ENCODE measurements at places on chromosomes 3 and 15.

GRCh38 chr3:52292247-52293065 is 4.8 kb downstream of the GLYCTK start:
- no peak overlapping the region for H3K27ac ChIP-seq
- no peak for DNase-seq
- H3K4me1 ChIP-seq: peaks cover 59% of the 10 kb centered on the region
- peaks cover 53% of the 10 kb centered on the region for H3K36me3 ChIP-seq
- H3K27me3 ChIP-seq: no peaks in the 10 kb centered on the region

GRCh38 chr3:111666041-111666735 is 71.0 kb upstream of the ZBED2 start:
- H3K4me1 ChIP-seq: no peaks in the 10 kb centered on the region
- no peaks in the 10 kb centered on the region for H3K27me3 ChIP-seq
- H3K36me3 ChIP-seq: no peaks in the 10 kb centered on the region
- no peak overlapping the region for H3K4me3 ChIP-seq

DNA sequence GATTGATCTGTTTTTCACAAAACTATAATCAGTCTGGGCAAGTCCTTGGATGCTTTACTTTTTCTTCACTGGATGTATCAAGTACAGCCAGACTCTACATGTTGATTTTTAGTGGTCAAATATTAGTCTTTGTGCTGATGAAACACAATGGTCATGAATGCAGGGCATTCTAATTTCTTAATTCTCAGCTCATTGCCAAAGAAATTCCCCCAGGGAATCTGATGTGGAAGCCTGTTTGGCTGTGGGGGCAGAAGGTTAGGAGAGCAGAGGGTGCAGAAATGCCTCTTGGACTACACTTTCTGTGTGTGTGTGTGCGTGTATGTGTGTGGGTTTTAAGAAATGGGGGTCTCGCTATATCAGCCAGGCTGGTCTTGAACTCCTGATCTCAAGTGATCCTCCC is 48.7 kb upstream of the HACD2 start:
- no peaks in the 10 kb centered on the region for H3K27me3 ChIP-seq
- H3K27ac ChIP-seq: no peak overlapping the region
- H3K36me3 ChIP-seq: peaks cover 30% of the 10 kb centered on the region
- H3K4me3 ChIP-seq: no peak overlapping the region
- no peak for DNase-seq

GRCh38 chr3:59660376-59660775 is 610.6 kb upstream of the CFAP20DC start:
- H3K4me1 ChIP-seq: no peaks in the 10 kb centered on the region
- no peaks in the 10 kb centered on the region for H3K27me3 ChIP-seq
- DNase-seq: no peak
- no peaks in the 10 kb centered on the region for H3K36me3 ChIP-seq

- H3K4me3 ChIP-seq: no peak overlapping the region
- H3K4me1 ChIP-seq: no peaks in the 10 kb centered on the region
- no peak overlapping the region for H3K27ac ChIP-seq
- DNase-seq: no peak
- H3K27me3 ChIP-seq: no peaks in the 10 kb centered on the region
- peaks cover 6% of the 10 kb centered on the region for H3K36me3 ChIP-seq
Measured at GRCh38 chr15:80906159-80906766, 83.4 kb downstream of the MESD start.

DNA sequence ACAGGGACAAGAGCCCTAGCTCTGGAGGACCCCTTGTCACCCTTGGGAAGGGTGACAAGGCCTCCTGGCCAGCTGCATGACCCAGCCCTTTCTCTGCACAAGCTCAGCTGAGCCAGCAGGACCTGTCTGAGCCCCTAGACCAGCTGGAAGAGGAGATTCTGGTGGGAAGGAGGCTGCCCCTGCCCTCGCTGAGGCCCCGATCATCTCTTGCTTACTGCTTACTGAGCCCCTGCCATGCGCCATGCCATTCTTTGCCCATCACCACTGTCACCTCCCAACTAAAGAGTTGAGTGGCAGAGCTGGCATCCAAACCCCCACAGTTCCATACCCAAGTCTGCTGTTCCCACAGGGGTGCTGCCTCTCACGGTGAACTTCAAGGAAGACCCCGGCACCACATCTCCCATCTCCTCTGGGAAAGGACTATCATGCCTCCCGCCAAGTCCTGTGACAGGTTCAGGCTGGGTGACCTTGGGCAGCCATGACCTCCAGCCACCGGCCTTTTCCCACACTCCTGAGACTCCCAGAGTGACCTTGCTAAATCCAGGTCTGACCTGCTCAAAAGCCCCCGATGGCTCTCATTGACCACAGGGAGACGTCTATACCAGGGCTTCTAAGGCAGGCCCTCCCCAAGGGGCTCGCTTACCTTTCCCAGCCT is 34.0 kb downstream of the ACSBG1 start:
- H3K4me1 ChIP-seq: peaks cover 34% of the 10 kb centered on the region
- no peak overlapping the region for H3K4me3 ChIP-seq
- no peak for DNase-seq
- no peak overlapping the region for H3K27ac ChIP-seq
- H3K36me3 ChIP-seq: peaks cover 7% of the 10 kb centered on the region

- no peak overlapping the region for H3K4me3 ChIP-seq
- no peak overlapping the region for H3K27ac ChIP-seq
- H3K4me1 ChIP-seq: no peaks in the 10 kb centered on the region
- H3K27me3 ChIP-seq: no peaks in the 10 kb centered on the region
Measured at GRCh38 chr3:5304188-5304587, 116.7 kb downstream of the EDEM1 start.

- no peak for DNase-seq
- H3K27ac ChIP-seq: no peak overlapping the region
- H3K27me3 ChIP-seq: no peaks in the 10 kb centered on the region
- no peak overlapping the region for H3K4me3 ChIP-seq
- no peaks in the 10 kb centered on the region for H3K4me1 ChIP-seq
Measured at GRCh38 chr3:136624371-136624770, 127.8 kb downstream of the STAG1 start.

DNA sequence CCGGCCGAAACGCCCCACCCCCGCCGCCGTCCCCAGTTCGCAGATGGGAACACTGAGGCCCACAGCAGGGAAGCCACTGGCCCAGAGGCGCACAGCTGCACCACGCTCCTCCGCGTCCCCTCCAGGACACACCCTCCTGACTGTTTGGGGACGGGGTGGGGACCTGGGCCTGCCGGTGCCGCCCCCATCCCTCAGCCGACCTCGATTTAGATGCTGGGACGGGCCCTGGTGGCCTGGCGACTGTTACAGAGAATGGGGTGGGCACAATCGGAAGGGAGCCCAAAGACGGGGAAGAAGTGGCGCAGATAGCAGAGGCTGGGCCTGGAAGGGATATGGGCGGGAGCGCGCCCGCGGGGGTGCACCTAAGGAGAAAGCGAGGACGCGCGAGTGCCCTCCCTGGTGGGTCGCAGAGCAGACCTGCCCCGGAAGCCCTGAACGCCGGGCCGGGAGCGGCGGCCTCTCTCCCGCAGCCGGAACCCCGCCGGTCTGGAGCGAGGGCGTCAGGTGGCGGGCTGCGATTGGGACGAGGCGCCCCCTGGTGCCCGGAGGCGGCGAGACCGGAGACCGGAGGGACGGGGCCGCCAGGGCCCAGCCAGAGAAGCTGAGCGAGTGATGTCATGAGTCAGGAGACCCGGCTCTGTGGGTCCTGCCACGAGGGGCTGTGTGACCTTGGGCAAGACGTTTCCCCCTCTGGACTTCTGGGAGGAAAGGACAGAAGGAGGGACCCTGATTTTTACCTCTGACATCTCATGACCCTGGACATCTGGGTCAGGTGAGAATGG is 78.4 kb downstream of the IQSEC1 start:
- no peaks in the 10 kb centered on the region for H3K27me3 ChIP-seq
- H3K27ac ChIP-seq: peak overlapping the region; percentile 73
- H3K4me1 ChIP-seq: peaks cover 40% of the 10 kb centered on the region
- peak; percentile 51 for DNase-seq
- peak overlapping the region; percentile 73 for H3K4me3 ChIP-seq

DNA sequence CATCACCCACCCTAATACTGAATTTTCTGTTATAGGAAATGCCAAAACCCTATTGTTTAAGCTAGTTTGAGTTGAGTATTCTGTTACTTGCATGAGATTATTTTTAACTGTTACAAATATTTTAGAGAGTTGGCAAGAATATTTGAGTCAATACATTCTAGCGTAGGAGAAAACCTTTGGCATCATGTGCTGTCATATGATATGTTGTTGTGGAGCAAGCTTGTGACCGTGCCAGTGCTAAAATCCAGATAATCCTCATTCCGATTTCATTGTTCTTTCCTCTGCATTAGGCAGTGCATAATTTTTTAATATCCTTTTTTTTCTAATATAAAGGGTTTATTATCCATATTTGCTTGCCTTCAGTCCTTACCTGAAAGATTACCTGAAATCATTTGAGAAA is 168.0 kb upstream of the GMNC start:
- H3K4me3 ChIP-seq: no peak overlapping the region
- no peaks in the 10 kb centered on the region for H3K27me3 ChIP-seq
- no peaks in the 10 kb centered on the region for H3K36me3 ChIP-seq
- no peaks in the 10 kb centered on the region for H3K4me1 ChIP-seq
- no peak for DNase-seq

GRCh38 chr3:105866656-105867653 is 1.9 kb downstream of the CBLB start:
- no peak for DNase-seq
- H3K27me3 ChIP-seq: no peaks in the 10 kb centered on the region
- H3K27ac ChIP-seq: peak overlapping the region; percentile 99
- H3K4me3 ChIP-seq: peak overlapping the region; percentile 90

GRCh38 chr3:89262309-89262929 is 155.0 kb downstream of the EPHA3 start:
- H3K27me3 ChIP-seq: no peaks in the 10 kb centered on the region
- no peaks in the 10 kb centered on the region for H3K4me1 ChIP-seq
- H3K4me3 ChIP-seq: no peak overlapping the region
- H3K36me3 ChIP-seq: no peaks in the 10 kb centered on the region
- DNase-seq: no peak
- H3K27ac ChIP-seq: no peak overlapping the region

- H3K36me3 ChIP-seq: no peaks in the 10 kb centered on the region
- H3K4me3 ChIP-seq: no peak overlapping the region
- no peaks in the 10 kb centered on the region for H3K27me3 ChIP-seq
- DNase-seq: no peak
Measured at GRCh38 chr3:77256584-77257503, 216.9 kb downstream of the ROBO2 start.

DNA sequence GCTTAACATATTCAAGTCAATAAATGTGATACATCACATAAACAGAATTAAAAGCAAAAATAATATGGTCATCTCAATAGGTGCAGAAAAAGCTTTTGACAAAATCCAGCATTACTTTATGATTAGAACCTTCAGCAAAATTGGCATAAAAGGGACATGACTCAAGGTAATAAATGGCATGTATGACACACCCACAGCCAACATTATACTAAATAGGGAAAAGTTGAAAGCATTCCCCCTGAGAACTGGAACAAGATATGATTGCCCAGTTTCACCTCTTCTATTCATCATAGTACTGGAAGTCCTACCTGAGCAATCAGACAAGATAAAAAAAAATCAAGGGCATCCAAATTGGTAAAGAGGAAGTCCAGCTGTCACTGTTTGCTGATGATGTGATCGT is 594.7 kb downstream of the DIPK2A start:
- no peaks in the 10 kb centered on the region for H3K36me3 ChIP-seq
- H3K27ac ChIP-seq: no peak overlapping the region
- H3K4me1 ChIP-seq: no peaks in the 10 kb centered on the region
- H3K4me3 ChIP-seq: no peak overlapping the region
- DNase-seq: no peak

GRCh38 chr3:80997622-80998021 is 763.8 kb downstream of the GBE1 start:
- no peaks in the 10 kb centered on the region for H3K36me3 ChIP-seq
- H3K4me1 ChIP-seq: no peaks in the 10 kb centered on the region
- H3K27me3 ChIP-seq: no peaks in the 10 kb centered on the region
- no peak overlapping the region for H3K4me3 ChIP-seq
- DNase-seq: no peak

DNA sequence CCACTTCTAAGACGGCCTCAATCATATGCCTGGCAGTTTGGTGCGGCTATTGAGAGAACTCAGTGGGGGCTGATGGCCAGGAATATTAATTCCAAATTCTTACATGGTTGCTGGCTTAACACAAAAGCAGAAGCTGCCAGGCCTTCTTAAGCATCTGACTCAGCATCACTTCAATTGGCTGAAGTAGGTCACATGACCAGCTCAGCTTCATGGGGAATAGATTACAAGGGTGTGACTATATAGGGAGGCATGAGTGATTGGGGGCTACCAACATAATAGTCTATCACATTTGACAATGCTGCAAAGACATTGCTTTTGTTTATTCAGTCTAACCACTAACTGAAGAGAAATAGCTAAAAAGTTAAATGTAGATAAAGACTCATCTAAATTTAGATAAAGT is 101.6 kb upstream of the ANKRD28 start:
- H3K4me3 ChIP-seq: no peak overlapping the region
- H3K36me3 ChIP-seq: no peaks in the 10 kb centered on the region
- H3K4me1 ChIP-seq: no peaks in the 10 kb centered on the region
- DNase-seq: peak; percentile 10

- no peaks in the 10 kb centered on the region for H3K27me3 ChIP-seq
- no peaks in the 10 kb centered on the region for H3K4me1 ChIP-seq
- H3K27ac ChIP-seq: no peak overlapping the region
- DNase-seq: no peak
Measured at GRCh38 chr3:178201714-178202113, 334.5 kb upstream of the KCNMB2 start.

GRCh38 chr3:111143-112069 is 85.2 kb upstream of the CHL1 start:
- H3K27ac ChIP-seq: no peak overlapping the region
- DNase-seq: no peak
- no peak overlapping the region for H3K4me3 ChIP-seq
- H3K4me1 ChIP-seq: no peaks in the 10 kb centered on the region

DNA sequence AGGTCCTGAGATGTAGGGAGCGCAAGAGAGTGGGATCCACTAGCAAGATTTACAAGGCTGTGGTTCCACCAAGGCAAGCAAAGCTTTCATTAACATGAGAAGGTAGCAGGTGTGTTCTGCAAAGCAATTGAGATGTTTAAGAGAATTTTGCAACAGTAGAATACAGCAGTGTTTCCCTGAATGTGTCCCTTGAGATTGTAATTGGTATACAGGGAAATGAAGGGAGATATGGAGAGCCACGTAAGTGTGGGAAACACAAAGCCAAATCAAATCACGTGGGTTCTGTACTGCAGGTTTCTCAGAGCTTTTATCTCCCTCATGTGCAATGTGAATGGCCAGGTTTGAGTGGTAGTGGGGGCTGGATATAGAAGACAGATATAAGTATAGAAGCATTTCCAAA is 67.3 kb downstream of the ATG7 start:
- peaks cover 10% of the 10 kb centered on the region for H3K36me3 ChIP-seq
- no peaks in the 10 kb centered on the region for H3K27me3 ChIP-seq
- H3K27ac ChIP-seq: no peak overlapping the region
- no peaks in the 10 kb centered on the region for H3K4me1 ChIP-seq
- H3K4me3 ChIP-seq: no peak overlapping the region

GRCh38 chr3:104257486-104257885 is 1109.2 kb upstream of the ALCAM start:
- no peaks in the 10 kb centered on the region for H3K36me3 ChIP-seq
- H3K27ac ChIP-seq: no peak overlapping the region
- no peak overlapping the region for H3K4me3 ChIP-seq
- no peak for DNase-seq
- H3K4me1 ChIP-seq: no peaks in the 10 kb centered on the region
- H3K27me3 ChIP-seq: no peaks in the 10 kb centered on the region

GRCh38 chr15:77944002-77944867 is 133.3 kb downstream of the TBC1D2B start:
- H3K4me3 ChIP-seq: peak overlapping the region; percentile 45
- H3K4me1 ChIP-seq: peaks cover 10% of the 10 kb centered on the region
- peak overlapping the region; percentile 71 for H3K27ac ChIP-seq
- H3K27me3 ChIP-seq: no peaks in the 10 kb centered on the region
- no peaks in the 10 kb centered on the region for H3K36me3 ChIP-seq

GRCh38 chr3:126664591-126665214 is 9.8 kb upstream of the TXNRD3 start:
- H3K27me3 ChIP-seq: no peaks in the 10 kb centered on the region
- H3K4me1 ChIP-seq: peaks cover 10% of the 10 kb centered on the region
- H3K27ac ChIP-seq: no peak overlapping the region
- peak; percentile 22 for DNase-seq
- H3K36me3 ChIP-seq: no peaks in the 10 kb centered on the region
- no peak overlapping the region for H3K4me3 ChIP-seq
